NCI-H69 (cell line): ENCODE measurements at places on chromosomes 12 and 14.
A peak's percentile ranks its signal among the peaks of the same experiment; 100 is the strongest.

DNA sequence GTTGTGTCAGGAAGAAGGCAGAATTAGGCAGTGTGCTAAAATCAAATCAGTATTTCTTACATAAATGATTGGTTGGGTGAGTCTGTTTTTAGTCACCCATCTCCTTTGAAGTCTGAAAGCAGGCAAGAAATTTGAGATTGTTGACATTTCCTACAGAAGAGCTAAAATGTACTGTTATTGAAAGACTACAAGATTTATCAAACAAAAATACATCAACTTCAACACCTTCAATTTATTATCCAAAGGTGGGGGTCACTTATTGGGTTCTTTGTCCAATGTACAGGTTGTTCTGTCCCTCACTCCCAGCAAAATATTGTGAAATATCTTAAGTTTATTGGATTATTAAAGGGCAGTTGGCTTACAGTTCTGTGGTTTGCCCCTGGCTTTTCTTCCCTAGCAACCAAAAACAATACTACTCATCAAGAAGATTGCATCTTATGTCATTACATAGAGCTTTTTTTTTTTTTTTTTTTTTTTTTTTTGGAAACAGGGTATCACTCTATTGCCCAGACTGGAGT is 20.6 kb upstream of the PKP2 start:
- DNase-seq: no peak

DNA sequence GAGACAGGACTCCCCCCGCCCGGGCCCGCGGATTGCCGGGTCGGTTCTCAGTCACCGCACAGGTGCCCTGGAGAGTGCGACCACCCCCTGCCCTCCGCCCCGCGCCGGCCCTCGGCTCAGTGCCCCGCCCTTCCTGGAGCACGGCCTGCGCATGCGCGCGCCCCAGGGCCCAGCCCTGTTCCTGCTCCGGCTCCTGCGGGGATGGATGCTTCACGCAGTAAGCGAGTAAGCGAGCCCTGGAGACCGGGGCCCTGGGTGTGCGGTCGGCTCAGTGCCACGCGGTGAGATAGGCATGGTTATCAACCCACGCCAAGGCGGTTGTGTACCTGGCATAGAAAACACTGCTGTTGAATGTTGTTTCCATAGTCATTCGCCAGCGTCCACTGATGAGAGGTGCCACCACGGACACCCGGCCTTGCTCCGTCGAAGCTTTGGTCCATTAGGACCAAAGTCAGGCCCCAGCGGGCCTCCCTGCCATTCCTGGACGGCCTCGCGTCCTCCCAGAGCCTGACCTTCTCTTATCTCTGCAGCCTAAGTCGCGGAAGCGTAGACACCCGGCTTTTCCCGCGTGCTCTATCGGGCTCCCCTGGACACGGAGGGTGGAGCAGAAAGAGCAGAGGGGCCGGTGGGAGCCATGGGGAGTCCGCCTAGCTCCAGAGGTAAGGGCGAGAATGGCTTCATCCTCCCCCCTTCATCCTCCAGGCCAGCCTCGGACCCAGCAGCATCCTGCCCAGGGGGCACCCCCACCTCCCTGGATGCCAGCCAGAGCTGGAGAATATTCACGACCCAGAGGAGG is 90.6 kb downstream of the PAPOLA start:
- DNase-seq: no peak

- no peak for DNase-seq
These were observed 11.7 kb downstream of the FAM181A start for GRCh38 chr14:93938751-93939303.

DNA sequence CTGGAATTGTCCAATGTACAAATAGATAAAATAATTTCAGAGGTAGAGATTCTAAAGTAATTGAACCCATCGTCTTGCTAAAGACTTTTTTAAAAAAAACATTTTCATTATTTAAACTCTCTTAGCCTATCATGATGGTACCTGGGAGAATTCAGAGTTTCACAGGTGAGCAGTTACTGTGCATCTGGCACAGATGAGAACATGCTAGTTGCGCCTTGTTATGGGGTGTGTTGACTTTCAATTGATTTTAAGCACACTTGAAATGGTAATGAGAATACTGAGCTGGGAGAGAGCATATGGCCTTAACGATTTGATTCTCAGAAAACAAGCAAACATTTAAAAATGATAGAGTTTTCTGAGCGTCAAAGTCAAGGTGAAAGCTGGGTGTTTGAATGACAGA is 66.6 kb downstream of the FLRT2 start:
- DNase-seq: peak; percentile 52

DNA sequence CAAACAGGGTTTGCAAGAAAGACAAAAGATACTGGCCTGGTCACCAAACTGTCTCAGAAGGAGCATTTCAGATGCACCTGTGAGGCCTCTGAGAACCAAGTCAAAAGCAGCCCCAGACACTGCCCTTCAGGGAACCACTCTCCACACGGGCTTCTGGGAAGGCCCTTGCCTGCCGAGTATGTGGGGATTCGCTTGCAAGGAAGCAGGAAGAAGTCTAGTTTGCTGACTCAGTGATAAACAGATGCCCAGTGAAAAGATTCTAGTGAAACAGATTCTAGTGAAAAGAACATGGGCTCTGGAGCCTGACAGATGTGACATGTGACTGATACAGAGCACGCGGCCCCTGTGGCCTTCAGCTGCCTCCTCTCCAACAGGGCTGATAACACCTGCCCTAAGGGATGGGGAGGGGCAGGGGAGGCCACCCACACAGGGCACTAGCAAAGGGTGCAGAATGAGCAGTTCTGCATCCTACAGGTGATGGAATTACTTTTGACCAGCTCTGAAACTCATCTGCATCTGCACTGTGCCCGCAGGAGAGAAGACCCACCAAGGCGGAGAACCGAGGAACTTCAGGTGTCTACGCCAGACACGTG is 19.1 kb downstream of the AMN start:
- DNase-seq: no peak

GRCh38 chr12:14157088-14157747 is 175.8 kb upstream of the GRIN2B start:
- DNase-seq: no peak

DNA sequence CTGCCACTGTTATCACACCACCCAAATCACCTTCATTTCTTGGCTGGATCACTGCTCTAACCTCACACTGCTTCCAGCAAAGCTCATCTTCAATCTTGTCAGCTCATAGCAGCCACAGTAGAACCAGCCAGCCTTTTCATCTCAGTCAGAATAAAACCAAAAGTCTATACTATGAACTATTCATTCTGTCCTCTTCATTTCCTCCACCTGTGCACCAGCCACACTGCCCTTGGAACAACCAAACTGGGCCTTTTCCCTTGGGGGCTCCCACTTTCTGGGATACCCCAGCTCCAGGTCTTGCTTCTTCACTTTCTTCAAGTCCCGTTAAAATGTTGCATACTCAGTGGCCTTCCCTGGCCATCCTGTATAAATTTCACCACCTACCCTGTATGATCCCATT is 234.4 kb upstream of the DAAM1 start:
- no peak for DNase-seq

GRCh38 chr12:110676171-110676570 is 12.7 kb downstream of the HVCN1 start:
- DNase-seq: no peak

DNA sequence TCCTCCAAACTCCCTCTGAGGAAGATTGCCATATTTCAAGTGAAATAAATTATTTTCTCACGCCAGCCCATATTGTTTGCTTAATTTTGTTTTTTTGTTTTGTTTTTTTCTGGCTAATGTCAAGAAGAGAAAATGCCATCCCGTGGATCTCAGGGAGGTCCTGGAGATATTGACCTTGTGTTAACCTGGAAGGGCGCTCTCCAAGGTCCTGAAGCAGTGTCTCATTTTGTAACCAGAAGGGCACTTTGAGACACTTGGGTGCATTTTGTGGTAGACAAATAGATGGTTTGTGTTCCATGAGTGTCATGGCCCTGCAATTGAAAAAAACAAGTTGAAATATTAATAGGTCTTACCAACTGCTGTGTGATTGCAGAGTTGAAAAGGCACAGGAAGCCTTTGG is 268.9 kb downstream of the SUDS3 start:
- DNase-seq: no peak

- DNase-seq: peak; percentile 66
These were observed 649 bp upstream of the SALL2 start for GRCh38 chr14:21526672-21527317.

DNA sequence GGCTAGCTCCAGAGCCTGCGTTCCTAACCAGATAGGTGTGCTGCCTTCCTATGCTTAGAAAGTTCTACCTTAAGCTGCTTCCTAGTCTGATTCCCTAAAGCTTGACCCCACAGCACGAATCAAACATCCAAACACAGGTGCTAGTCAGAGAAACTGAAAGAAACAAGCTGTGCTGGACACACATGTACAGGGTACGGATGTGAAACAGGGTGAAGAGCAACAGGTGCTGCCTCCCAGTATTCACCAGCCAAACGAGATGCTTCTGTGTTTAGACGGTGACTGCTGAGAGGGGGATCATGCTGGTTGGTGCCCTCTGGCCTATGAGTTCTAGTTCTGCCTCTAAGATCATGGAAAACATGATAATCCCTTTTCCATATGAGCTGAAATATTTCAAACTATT is 105.3 kb downstream of the GRIP1 start:
- no peak for DNase-seq
